Activated CD8-positive, alpha-beta memory T cell treated with anti-CD3 and anti-CD28 coated beads for 4 hours (primary cell): ENCODE measurements at places on chromosomes 6 and 20.

DNA sequence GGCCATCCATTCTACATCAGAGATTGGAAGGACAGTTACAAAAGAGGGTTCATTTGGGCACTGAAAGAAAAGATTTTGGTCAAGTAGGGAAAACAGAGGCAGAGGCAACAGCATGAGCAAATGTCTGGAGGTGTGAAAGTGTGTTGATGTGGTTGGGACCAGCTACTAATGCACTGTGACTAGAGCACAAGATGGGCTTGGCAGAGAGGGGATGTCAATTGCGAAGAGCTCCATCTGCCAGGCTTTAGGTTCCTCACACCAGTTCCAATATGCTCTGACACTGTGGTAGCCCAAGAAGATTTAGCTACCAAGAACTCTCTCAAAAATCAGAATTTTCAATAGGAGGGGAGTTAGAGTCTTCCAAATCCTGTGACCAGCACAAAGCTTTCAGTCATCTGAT lies 42.1 kb downstream of the TRAF3IP2 start:
- no peak for DNase-seq

- no peak for DNase-seq
Observed at GRCh38 chr20:54345301-54345724, 130.1 kb upstream of the DOK5 start.

GRCh38 chr6:5463690-5464089 lies 202.4 kb downstream of the FARS2 start:
- no peak for DNase-seq

DNA sequence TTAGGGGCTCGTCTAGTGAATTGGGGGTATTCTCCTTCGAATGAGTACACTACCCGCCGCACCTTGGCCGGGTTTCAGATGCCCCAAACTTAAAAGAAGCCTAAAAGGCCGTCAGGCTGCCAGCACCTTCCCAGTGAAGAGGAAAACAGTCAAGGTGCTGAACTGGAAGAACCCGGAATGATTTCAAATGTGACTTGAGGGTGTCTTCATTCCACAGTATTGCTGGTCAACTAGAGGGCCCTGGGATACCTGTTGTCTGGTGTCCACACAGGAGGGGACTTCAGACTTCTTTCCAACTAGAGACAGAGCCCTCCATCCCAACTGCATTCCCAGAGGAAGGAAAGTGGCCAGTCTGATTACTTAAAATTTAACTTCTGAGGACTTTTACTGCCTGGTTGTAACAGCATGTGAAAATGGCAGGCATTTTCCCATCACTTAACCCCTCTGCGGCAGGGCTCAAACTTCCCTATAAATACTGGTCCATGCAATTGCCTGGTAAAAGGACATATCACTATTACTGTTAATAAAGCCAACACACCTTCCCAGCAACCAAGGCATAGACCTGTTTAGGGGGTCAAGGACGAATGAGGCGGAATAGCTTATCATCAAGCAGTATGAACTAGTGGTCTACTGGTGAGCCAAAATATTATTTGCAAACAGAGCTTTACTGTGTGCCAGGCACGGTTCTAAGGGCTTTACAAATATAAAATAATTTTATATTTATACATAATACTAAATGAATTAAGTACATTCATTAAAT lies 651 bp upstream of the SAMHD1 start:
- no peak for DNase-seq

DNA sequence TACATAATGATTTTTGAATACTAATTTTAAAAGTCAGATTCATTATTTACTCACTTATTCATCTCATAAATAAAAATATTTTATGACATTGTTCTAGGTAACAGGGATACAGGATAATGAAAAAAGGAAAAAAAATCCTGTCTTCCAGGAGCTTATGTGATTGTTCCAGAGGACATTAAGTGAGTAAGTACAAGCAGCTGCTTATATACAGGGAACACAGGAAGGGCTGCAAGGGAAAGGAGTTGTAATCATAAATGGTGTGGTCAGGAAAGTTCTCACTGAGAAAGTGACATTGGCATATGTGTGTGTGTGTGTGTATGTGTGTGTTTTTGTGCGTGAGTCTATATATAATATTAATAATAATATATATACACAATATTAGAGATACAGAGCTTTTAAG lies 121.8 kb downstream of the HAO1 start:
- no peak for DNase-seq

GRCh38 chr6:163965426-163966348 lies 551.2 kb downstream of the QKI start:
- DNase-seq = no peak
